ENCODE measurements at places on chromosomes 3 and 15.

GRCh38 chr3:23356169-23356568, 153.0 kb downstream of the UBE2E2 start:
- no peak for DNase-seq

GRCh38 chr3:179558742-179559364, 3.9 kb upstream of the ACTL6A start:
- DNase-seq = no peak

DNA sequence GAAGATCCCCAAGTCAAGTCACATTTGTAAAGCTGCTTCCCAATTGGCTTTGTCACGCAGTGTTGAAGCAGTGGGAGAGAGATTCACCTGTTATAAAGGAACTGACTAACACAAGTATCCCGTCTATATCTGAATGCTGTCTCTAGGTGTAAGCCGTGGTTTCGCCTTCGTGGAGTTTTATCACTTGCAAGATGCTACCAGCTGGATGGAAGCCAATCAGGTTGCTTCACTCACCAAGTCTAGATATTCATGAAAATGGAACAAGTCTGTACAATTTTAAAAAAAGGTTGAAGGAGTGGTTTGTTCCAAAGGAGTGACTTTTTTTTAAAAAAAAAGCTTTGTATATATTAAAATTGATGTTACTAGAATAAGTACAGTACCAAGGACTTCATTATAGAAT, 11.7 kb downstream of the RBM5 start:
- no peak for DNase-seq

GRCh38 chr3:49803465-49804140, 542 bp downstream of the INKA1 start:
- DNase-seq = peak; percentile 33

DNA sequence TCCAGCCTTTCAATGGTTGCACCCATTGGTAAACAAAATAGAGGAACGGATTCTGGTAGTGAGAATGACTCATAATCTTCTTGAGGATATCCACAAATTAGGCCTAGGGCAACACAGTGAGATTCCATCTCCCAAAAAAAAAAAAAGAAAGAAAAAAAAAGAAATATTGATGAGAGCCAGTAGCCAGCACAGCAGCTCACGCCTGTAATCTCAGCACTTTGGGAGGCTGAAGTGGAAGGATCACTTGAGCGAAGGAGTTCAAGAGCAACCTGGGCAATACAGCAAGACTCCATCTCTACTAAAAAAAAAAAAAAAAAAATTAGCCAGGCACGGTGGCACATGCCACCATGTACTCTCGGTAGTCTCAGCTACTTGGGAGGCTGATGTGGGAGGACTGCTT, 51.9 kb downstream of the DENND4A start:
- DNase-seq = no peak

- no peak for DNase-seq
Measured at GRCh38 chr3:30167541-30168011, 438.8 kb upstream of the TGFBR2 start.

GRCh38 chr3:195548987-195549386, 5.9 kb upstream of the PPP1R2 start:
- no peak for DNase-seq

- DNase-seq = peak; percentile 20
Measured at GRCh38 chr3:44104668-44105321, 136.9 kb upstream of the TOPAZ1 start.

DNA sequence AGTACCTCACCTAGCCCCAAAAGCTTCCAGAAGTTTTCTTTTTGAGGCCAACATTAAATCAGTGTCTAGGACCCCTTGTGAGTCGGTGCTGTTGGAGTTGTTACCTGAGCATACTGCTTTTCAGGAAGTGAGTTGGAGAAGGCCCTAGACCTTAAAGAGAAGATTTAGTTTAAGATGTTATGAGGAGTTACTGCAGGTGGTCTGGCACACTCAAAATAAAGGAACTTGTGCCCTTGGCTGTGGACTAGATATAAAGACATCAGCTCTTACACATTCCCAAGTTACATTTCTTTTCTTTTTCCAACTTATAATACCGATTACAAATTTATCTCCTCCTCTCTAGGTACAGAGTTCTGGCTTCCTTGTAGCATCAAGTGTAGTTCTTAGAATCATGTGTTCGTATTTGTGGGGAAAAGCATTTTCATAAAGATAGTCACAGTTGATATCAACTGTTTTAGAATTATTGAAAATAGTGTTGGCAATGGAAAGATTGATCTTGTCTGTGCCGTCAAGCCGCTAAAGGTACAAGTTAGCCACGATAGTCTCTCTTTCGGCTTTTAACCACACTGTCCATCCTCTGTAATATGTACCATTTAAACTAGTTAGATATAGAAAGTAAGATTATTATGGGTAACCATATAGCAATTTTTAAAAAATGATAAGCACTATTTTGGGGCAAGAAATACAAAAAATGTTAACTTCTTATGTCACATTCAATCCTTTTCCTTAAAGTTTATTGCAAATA, 8.6 kb downstream of the ZIC1 start:
- no peak for DNase-seq

GRCh38 chr3:104245261-104245660, 1121.4 kb upstream of the ALCAM start:
- no peak for DNase-seq

GRCh38 chr3:177419904-177420601, 222.8 kb upstream of the TBL1XR1 start:
- DNase-seq = no peak

DNA sequence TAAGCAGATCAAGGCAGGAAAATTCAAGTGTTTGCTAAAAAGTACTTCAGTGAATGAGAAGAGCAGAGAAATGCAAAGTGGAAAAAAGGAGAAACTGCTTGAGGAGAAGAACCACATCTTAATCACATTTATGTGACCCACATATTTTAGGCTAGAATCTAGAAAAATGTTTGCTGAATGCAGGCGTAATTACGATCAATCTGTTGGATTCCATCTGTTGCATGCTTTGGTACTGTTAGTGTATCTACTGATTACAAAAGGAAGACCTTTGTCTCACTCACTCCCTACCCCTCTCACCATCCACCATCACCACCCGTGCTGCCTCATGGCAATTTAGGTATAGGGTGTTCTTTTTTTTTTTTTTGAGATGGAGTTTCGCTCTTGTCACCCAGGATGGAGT, 9.7 kb upstream of the TBL1XR1 start:
- no peak for DNase-seq

- DNase-seq = no peak
Measured at GRCh38 chr15:96924570-96924969, 594.1 kb downstream of the NR2F2 start.

DNA sequence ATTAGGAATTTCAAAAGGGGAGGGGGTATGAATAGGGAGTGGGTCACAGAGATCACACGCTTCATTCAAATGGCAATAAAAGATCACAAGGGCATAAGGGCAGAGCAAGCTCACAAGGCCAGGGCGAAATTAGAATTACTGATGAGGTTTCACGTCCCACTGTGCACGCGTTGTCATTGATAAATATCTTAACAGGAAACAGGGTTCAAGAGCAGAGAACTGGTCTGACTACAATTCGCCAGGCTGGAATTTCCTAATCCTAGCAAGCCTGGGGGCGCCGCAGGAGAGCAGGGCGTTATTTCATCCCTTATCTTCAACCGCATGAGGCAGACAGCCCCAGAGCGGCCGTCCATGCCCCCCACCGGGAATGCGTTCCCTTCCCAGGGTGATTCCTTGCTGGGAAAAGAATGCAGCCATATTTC, 18.1 kb upstream of the SMCO1 start:
- DNase-seq = no peak

DNA sequence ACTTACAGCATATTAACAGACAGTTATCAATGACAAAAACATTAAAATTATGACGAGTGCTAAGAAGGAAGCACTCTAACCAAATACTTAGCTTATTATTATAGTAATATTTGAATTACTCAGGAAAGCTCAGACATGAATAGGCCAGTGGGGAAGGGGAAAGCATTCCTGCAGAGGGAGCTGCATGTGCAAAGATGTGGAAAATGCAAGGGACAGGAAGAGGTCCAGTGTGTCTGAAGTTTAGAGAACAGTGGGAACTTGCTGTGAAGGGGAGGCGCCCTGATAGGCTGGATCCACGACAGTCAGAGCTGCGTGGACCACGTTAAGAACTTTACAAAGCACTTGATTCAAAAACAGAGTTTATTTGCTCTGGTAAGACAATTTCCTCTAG, 1.2 kb upstream of the SPICE1 start:
- no peak for DNase-seq

DNA sequence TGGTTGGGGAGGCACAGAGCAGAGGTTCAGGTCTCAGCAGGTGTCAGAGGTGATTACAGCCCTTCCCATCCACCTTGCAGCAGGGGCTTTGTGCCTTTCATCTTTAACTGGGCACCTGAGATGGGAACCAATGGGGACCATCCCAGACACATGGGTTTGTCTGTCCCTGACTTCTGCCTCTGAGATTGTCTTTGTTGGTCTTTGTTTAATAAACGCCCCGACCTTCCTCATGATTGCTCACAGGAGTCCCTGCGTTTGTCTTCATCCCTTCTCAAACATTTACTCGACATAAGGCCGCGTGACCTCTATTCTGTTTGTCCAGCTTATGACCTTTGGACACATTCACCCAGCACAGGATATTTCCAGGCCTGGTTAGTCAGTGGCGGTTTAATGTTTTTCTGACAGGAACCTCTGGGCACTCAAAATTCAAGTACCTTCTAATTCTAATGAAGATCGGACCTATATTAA, 5.9 kb downstream of the ZSCAN2 start:
- DNase-seq = no peak

DNA sequence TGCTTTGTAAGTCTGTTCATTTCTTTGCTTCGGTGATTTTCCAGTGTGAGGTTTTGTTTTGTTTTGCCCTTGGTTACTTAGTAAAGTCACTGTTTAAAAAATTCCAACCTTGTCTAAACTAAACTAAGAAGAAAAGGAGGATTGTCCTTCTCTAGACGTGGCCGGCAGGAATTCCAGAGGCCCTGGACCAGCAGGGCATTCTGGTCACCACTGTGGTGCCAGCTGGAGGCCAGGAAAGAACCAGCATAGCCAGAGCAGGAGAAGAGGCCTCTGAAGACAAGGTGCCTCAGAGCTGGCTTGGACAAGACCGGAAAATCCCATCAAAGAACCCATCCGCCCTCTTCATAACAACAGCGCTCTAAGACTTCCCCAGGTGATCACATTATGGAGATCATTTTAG, 8.2 kb downstream of the PLOD2 start:
- no peak for DNase-seq

DNA sequence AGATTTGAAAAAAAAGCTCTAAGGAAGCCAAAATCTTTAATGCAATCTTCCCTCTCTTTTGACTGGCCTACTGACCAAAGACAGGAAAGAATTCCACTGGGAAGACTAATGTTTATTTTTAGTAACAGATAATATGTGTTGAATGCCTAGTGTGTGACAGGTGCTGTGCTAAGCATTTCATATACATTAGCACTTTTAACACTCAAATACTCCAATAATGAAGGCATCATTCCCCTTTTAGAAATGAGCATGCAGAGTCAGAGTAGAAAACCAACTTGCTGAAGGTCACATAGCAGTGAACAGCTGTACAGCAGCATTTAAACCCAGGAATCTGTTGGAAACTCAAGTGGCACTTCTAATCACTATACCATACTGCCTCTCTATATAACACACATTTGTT, 170.6 kb downstream of the MINAR1 start:
- DNase-seq = no peak

GRCh38 chr3:178445139-178445538, 91.1 kb upstream of the KCNMB2 start:
- DNase-seq = no peak

- DNase-seq = no peak
Measured at GRCh38 chr3:2517500-2518172, 419.0 kb downstream of the CNTN4 start.

DNA sequence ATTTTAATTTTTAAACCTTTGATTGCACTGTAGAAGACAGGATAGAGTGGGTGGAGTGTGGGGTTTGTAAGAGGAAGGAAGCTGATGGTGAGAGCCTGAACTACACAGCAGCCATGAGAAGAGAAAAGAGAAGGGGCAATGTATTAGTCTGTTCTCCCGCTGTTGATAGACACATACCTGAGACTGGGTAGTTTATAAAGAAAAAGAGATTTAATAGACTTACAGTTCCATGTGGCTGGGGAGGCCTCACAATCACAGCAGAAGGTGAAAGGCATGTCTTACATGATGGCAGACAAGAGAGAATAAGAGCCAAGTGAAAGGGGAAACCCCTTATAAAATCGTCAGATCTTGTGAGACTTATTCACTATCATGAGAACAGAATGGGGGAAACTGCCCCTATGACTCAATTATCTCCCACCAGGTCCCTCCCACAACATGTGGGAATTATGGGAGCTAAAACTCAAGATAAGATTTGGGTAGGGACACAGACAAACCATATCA, 37.3 kb downstream of the STARD5 start:
- DNase-seq = no peak

DNA sequence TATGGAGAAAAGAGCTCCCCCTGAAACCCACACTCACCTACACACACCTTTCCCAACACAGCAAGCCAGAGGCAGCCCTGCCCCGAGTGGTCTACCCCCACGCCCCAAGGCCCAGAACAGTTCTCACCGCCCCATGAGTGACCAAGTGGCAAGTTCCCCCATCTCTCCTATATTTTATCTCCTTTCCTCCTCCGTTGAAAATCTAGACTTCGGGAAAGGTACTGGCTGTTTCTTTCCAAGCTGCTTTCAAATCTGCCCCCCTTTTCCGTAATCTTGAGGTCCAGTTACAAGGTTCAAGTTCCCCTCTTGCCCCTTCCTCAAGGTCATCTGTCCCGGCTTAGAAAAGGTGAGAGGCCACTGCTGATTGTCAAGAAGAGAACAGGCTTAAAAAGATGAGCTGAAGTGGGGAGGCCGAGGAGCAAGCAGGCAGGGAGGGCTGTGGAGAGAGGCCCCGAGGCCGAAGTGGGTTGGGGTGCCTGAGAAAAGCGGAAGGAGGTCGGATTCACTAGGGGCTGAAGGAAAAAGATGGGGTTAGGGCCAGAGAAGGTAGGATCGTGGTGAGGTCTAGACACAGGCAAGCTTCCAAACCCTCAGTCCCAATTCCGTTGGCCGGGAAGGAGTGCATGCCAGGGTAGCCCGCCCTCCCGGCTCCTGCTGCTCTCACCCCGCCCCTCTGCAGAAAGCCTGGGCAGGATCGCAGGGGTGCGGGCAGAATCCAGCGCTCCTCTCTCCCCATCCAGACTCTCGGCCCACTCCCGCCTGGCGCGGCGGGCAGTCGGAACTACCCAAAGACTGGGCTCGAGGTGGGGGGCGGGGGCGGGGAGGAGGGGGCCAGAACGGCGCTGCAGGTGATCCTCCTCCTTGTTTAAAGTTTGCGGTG, 1.7 kb downstream of the SEMA5B start:
- DNase-seq = no peak

GRCh38 chr3:168876346-168877035, 780.8 kb upstream of the GOLIM4 start:
- DNase-seq = no peak

DNA sequence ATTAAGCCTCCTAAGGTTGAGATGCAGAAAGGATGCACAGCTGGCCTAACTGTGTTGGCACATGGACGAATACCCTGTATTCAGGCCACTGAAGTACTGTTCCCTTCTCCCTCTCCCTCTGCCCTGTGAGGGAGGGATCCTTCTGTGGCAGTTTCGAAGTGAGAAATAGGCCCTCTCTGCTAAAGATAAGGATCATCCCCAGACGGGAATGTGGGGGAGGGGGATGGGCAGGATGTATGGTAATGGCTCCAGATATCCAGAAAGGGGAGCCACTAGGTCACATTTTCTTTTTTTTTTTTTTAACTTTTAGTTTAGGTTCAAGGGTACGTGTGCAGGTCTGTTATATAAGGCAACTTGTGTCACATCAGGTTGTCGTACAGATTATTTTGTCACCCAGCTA, 463.1 kb downstream of the TBL1XR1 start:
- DNase-seq = no peak

Measured in stimulated activated CD4-positive, alpha-beta T cell treated with anti-CD3 and anti-CD28 coated beads, TNF-alpha, amount 100 ng/mL, for 24 hours (primary cell).